Activated T-cell treated with anti-CD3 and anti-CD28 coated beads, Interleukin-2, amount 50 U/mL, for 72 hours (primary cell): ENCODE measurements at places on chromosomes 16 and 17.

GRCh38 chr16:62642677-62643076, 606.4 kb upstream of the CDH8 start:
- no peak for DNase-seq

DNA sequence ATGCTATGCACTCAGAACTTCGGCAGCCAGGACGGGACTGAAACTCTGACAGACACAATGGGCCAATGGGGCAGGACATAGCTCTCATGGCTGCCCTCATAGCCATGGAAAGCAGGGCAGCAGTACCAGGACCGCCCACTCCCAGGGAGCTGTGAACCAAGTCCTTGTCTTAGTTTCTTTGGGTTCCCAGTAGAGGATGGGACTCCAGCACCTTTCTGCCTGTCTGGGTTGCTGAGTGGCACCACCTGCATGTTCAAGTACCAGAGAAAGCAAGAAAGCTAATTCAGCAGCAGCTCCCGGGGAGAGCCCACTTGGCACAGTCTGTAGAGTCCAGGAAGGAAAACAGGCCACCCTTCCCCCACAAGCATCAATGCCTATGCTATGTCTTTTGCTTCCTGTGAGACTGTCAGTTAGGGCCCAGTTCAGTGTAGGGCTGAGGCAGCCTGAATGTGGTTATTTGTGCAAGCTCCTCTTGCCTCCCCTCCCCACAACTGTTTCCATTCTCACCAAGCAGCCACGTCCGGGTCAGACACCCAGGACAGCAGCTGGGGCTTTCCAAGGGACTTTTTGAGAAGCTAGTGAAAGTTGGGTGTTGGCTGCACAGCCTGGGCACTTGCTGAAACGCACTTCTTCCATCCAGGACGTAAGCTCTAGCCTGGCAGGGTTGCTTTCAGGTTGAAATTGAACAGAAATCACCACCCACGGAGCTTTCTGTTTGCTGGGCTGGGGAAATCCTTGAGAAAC, 7.8 kb downstream of the SUPT4H1 start:
- DNase-seq: peak; percentile 94

DNA sequence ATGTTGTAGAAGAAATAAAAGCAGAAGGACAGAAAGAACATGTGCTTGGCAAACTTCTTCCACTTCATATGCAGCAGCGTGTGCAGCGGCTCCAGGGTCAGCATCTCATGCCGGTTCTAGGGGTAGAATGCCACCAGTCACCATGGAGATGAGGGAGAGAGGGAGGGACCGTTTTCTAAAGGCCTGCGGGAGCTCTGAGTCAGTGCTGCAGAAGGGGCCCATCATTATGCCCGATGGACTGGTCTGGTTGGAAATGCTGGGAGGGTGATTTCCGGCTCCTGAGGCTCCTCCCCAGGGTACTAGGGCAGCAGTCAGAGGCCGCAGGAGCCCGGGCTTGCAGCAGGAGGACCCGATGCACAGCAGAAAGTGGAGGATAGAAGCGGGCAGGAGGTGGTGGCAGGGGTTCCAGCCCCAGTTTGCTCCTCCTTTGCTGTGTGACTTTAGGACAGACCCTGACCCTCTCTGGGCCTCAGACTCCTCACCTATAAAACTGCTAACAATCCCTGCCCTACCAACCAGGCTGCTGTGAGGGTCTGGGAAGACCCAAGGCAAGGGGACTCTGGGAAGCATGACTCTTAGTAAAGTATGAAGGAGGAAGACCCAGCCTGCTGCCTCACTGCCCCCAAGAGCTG, 28.6 kb downstream of the TRPV3 start:
- DNase-seq: no peak

- DNase-seq: no peak
Observed at GRCh38 chr17:14107889-14108288, 38.6 kb downstream of the COX10 start.

- DNase-seq: no peak
Observed at GRCh38 chr17:54969658-54970572, 1.4 kb downstream of the STXBP4 start.

DNA sequence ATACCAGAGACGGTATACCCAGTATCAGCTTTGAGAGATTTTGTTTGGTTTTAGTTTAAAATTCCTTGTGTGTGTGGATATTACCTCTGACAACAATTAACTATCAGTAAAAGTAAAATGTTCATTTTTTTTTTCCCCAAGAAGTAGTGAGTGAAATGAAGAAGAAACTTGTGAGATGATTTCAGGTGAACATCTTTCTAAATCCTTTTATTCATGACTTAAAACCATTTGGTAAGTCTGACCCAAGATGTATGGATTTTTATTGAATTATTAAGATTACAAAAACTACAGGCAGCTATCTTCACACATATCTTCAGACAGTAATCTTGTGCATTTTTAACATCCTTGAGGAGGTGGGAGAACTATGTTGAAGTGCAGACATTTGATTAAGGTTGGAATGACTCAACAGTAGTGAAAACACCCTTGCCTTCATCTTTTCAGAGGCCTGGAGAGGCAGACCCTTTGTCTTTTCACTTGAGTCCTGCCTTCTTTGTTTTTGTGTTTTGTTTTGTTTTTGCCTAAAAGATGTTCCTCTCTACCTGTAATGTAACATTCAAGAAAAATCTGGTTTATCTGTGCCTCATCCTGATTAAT, 240.3 kb upstream of the TBX2 start:
- DNase-seq: no peak

- DNase-seq: no peak
Observed at GRCh38 chr16:56415875-56416274, 9.5 kb downstream of the AMFR start.

GRCh38 chr16:77408607-77409006, 26.2 kb downstream of the ADAMTS18 start:
- no peak for DNase-seq

DNA sequence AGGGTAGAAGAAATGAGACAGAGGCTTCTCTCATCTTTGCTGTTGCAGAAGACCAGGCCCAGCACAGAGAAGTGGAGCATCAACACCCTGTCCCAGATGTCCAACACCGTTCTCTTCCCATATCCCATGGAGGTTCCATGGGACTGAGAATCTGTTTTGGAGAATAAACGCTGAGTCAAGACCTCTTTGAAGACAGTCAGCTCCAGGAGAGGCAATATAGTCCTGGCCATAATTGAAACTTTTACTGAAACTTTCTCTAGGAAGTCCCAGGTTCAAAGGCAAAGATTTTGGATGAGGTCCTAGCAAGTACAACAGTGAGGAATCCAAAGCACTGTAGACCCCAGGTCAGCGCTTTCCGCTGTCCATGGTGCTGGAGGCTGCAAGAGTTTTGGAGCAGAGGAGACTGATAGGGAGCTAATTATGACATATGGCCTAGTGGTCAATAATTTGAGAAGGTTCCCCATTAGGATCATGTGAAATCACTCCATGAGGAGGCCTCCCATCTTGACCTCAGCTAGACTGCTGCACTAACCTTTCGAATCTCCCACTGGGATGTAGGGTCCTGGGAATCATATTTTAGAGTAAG, 36.0 kb downstream of the OSBPL7 start:
- DNase-seq: peak; percentile 33

- DNase-seq: peak; percentile 52
Observed at GRCh38 chr17:7929158-7930023, at the start of gene KCNAB3. TSS of gene KCNAB3 (minus strand) at chr17:7929856. CDS start at chr17:7929435, 421 bp downstream.

DNA sequence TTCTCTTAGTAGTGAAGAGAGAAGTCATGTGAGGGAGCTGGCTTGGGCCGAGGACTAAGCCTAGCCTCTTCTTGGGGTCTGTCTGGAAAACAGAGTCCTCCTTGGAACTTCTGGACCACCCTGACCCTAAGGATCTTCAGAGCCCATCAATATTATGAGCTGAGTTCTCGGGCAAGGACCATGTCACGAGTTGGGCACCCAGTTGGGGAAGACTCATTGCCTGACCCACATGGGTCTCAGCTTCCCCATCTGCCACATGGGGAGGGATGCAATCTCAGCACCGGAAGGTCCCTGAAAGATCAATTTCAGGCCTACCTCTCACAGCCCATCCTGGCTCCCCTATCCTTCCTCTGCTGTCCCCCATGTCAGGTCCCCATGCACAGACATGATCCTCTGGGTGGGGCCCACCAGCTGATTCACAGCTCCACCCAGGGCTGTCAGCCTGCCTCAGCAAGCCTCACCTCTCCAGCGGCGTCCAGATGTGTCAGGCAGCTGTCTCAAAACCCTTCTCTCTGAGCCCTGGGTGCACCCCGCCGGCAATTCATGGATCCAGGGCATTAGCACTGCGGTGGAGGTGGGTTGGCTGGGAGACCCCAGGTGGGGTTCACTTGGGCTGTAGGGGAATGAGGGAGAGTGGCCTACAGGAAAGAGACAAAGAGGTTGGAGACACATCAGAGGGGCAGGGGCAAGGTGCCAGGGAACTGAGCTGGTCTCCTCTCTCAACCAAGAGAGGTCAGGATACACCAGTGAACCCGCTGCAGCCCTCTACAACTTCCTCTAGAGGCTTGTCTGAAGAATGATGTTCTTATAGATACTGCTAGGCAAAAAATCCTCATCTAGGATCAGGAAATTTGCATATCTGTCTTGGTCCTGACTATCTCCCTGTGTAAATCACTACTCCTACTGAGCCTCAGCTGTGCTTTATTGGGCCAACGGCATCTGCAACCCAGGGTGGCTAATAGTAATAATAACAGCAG, 1.8 kb downstream of the NLRP1 start:
- no peak for DNase-seq

DNA sequence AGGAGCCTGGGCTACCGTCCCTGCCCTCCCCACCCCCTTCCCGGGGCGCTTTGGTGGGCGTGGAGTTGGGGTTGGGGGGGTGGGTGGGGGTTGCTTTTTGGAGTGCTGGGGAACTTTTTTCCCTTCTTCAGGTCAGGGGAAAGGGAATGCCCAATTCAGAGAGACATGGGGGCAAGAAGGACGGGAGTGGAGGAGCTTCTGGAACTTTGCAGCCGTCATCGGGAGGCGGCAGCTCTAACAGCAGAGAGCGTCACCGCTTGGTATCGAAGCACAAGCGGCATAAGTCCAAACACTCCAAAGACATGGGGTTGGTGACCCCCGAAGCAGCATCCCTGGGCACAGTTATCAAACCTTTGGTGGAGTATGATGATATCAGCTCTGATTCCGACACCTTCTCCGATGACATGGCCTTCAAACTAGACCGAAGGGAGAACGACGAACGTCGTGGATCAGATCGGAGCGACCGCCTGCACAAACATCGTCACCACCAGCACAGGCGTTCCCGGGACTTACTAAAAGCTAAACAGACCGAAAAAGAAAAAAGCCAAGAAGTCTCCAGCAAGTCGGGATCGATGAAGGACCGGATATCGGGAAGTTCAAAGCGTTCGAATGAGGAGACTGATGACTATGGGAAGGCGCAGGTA, 762 bp downstream of the CDK12 start:
- DNase-seq: peak; percentile 25

GRCh38 chr17:40516581-40517285, 15.3 kb upstream of the TNS4 start:
- peak; percentile 74 for DNase-seq

DNA sequence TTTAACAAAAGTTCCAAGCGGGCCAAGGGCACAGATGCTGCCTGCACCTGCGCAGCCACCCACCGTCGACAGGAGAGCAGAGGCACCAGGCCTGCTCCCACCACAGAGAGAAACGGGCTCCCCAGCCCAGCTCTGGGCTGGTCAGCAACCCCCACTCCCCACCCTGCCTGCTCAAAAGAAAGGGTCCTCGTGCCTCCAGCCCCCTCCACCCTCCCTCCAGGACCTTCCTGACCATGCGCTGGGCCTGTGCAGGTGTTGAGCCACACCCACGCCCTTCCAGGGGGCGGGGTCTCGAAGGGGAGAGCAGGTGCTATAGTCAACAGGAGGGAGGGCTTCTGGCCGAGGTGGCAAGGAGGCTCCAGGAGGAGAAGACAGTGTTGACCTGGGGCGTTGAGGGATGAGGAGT, 25.3 kb downstream of the ZNF778 start:
- no peak for DNase-seq

- no peak for DNase-seq
Observed at GRCh38 chr17:2011411-2012371, 13.4 kb downstream of the RTN4RL1 start.

GRCh38 chr17:2964831-2965230, 98.6 kb downstream of the OR1D5 start:
- no peak for DNase-seq

DNA sequence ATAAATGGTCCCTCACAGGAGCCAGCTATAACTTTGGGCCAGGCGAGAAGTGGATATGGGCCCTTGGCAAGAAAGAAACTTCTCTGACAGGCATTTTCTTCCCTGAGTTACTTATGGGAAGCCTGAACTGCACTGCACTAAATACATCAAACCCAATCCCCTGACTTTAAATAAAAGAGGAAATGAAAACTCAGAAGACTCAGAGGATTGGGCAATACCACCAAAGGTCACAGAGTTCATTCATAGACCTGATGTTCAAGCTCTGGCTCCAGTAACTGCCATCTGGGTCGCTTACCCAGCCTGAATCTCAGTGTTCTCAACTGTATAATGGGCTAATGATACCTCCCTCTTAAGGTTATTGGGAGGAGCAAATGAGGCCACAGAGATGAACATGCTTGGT, 815 bp downstream of the KRT35 start:
- no peak for DNase-seq

DNA sequence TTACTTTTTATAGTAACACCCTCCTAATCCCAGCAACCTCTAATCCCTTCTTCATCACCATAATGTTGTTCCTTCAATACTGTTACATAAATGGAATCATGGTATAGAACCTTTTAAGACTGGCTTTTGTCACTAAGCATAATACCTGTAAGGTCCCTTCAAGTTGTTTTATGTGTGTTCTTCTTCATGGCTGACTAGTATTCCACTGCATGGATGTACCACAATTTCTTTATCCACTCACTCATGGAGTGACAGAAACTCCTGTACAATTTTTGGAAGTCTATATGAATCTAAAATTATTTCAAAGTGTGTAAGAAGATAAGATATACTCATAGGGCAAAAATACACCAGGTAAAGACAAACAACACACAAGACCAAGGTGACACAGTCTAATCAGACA, 36.8 kb downstream of the MEAK7 start:
- no peak for DNase-seq

DNA sequence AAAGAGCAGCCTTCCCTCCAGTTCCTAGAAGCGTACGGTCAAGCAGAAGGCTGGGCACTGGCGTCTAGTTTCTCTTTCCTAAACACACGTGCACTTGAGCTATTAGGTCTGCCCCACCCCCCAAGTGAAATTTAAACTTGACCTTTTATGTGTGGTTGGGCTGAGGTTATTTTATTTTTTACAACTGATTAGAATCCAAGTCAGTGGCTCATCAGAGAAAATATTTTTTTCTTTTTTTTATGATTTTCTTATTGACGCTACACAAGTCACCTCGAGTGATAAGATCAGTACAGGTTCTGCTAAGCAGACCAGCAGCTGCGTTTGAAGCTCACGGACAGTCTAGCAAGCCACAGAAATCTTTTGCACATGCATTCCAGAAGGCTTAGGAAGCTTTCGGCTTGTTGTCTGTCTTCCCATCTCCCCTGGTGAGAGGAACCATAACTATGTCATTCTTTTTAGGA, 95.1 kb downstream of the ZFHX3 start:
- DNase-seq: no peak

GRCh38 chr17:8360751-8361150, 15.8 kb downstream of the KRABD2 start:
- no peak for DNase-seq
